ENCODE measurements at places on chromosomes 1 and 21.

DNA sequence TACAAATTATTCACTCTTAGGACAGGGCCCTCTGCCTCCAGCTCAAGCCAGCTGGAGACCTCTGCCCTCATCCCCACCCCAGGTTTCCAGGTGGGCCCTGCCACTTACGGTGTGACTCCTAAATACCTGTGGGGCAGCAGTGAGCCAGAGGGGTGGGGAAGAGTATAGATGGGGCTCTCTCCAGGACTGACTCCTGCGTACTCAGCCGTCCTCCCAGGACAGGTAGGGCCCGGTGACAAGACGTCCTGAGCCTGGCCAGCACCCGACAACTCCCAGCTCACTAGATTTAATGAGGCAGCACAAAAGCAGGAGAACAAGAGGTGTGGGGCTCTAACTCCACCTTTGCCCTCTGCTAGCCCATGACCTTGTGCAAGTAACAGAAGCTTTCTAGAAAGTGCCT, 16.8 kb downstream of the GNG12 start:
- DNase-seq = no peak

GRCh38 chr1:47452426-47452825, 14.6 kb downstream of the FOXD2 start:
- DNase-seq = no peak

DNA sequence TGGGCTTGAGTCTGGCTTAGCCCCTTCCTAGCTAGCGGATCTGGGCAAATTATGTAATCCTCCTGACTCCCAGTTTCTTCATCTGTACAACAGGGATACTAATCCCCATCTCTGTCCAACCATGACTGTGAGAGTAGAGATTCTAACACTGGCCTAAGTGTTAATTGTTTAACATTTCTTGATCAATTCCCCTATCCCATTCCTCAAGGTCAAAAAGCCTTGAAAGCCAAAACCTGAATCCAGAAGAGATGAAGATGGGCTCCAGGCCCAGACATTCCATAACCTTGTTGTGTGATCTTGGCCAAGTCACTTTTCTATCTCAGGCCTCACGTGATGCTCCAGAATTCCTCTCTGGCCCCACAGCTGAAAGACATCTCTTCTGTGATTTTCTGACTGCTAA, 18.8 kb upstream of the PHLDA3 start:
- DNase-seq = no peak

DNA sequence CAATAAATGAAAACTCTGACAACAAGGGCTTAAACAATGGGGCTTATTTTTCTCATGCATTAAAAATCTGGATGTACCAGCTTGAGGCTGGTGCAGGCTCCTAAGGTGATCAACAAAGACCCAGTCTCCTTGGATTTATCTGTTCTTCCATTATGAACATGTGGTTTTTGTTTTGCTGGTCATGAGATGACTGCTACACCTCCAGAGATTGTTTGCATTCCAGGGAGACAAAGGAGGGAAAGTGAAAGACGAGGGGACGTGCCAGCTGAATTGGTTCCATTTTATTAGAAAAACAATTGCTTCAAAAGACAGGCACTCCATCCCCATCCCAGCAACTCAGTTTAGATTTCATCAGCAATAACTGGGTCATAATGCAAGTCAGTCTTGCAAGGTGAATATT, 90.9 kb upstream of the KCNK1 start:
- no peak for DNase-seq

- no peak for DNase-seq
Measured at GRCh38 chr1:227901906-227902640, 45.7 kb downstream of the WNT9A start.

DNA sequence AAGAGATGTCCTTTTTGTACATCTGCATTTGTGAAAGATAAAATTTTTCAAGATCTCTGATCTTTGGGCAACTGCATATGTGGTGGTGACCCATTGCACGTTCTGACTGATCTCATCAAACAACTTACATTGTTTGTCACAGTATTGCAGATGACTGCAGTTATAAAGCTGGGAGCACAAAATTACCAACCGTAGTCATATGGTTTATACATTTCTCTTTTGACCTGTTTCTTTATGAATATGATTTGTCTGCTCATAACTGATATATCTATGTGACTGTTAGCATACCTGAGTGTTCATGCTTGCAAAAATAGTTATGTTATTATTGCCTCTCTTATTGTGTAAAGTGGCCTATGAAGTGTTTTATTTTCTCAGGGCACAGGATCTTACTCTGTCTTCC, 43.7 kb upstream of the HMCN1 start:
- no peak for DNase-seq

DNA sequence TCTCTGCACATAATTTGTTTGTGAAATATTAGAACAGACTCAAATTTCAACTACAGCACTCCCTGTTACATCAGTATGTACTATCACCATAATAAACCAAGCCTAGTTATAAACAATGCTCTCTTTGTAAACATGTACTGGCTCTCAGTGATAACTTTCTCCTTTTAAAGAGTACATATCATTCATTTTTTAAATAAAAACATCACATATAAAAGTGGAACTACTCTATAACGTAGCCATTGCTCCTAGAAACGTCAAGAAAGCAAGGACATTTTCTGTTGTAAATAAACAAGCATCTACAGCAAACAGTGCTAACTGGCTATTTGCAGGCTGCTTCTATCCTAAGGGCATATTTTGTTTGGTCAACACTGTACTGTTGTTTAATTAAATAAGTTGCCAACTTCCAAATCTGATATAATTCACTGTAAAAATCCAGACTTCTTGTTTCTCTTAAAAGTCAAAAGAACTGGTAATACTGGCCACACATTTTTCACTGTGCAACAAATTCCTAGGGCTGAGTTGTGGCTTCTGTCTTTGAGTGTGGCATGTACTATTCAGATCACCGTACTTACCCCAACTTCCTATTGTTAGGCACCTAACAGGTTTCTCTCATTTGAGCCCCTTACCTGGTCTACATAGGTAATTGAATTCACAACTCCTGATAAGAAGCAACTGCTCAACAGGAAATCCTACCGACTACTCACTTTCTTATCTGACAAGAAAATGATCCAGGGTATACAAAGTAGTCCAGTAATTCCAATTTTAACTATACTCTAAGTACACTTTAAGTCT, 111.9 kb downstream of the DENND1B start:
- DNase-seq = no peak

DNA sequence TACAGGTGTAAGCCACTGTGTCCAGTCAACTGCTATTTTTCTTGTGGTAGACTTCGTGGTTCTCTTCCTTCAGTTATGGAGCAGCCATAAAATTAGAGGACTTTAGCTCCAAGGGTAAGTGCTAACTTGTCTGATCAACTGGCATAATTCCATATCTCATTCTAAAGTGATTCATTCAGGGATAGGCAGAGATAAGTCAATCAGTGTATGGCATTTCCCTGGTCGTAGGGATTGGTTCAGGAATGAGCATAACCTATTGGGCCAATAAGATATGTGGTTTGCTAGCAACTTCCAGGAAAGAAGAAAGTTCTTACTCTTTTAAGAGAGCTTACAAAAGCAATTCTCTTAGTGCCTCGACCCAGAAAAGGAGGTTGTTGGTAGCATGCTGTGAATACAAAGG, 4.7 kb upstream of the ZSWIM5 start:
- DNase-seq = no peak

GRCh38 chr1:203682473-203683383, 56.1 kb downstream of the ATP2B4 start:
- DNase-seq = no peak

- no peak for DNase-seq
Measured at GRCh38 chr1:192274588-192274987, 42.2 kb upstream of the RGS21 start.

DNA sequence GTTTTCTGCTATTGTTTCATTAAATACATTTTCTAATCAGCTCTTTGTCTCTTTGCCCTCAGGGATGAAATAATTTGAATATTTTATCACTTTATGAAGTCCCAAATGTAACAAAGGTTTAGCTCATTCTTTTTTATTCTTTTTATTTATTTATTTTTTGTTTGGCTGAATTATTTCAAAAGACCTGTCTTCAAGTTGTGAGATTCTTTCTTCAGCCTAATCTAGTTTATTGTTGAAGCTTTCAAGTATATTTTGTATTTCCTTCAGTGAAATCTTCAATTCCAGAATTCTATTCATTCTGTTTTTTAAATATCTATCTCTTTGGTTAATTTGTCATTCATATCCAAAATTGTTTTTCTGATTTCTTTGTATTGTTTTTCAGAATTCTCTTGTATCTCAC, 10.8 kb downstream of the LY9 start:
- no peak for DNase-seq

DNA sequence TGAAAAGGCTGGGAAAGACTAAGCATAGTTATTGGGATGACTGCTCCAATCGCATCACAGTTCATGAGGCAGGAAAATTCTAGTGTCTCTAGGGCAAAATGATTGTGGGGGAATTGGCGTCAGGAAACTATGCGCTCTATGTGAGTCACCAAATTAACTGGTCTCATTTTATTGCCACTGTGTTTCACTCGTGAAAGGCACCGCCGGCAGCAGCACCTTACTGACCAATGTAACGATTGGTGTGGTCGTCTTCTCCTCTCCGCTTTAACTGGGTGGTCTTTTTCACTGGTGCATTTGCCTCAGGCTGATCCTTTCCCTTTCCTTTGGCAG, 83.5 kb downstream of the SPAG17 start:
- no peak for DNase-seq

DNA sequence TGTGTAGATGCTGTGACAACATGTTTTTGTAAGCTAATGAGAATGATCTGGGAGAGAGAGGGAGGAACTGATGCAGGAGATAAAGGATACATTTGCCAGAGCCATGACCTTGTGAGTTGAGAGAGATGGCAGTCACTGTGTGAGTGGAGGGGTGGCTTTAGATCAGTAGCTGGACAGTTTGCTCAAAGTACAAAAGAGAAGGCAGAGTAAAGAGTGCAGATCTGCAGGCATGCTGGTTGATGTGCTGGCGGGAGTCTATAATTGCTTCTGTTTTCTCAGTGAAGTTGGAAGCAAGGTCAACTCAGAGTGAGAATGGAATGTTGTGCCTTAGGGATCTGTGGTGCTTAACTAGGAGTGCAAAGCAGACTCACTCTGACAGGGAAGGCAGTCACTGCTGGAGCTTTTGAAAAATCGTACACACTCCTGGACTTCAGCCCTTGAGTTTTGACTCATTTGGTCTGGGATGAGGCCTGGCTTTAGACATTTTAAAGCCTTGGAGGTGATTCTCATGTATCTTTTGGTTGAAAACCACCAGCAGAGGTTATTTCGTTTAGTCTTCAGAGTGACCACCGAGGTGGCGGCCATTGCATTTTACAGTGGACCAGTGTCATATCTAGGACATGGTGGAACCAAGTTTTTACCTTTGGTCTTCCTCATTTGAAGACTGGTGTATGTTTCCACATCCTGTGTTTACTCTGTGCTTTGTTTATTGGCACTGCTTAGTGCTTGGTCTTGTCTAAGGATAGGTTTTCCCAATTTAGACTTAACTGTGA, 49.6 kb downstream of the MTR start:
- DNase-seq = no peak

- DNase-seq = no peak
Measured at GRCh38 chr1:22799971-22800370, 89.3 kb downstream of the EPHB2 start.

- no peak for DNase-seq
Measured at GRCh38 chr1:152517237-152517811, 3.0 kb downstream of the CRCT1 start.

DNA sequence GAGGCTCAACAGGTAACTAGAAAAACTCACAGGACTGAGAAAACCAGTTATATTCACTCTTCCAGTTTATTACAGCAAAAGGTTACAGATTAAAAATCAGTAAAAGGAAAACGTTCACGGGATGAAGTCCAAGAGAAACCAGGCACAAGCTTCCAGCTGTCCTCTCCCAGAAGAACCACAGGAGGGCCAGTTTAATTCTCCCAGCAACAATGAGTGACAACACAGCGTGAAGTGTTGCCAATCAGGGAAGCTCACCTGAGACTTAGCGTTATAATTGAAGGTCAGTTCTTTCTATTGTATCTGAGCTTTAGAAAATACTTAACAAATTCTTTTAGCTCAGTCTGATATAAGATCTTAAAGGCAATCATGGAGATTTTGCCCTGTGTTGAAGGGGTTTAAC, 65.2 kb upstream of the TNR start:
- no peak for DNase-seq

- no peak for DNase-seq
Measured at GRCh38 chr1:36555041-36555440, 72.3 kb upstream of the CSF3R start.

DNA sequence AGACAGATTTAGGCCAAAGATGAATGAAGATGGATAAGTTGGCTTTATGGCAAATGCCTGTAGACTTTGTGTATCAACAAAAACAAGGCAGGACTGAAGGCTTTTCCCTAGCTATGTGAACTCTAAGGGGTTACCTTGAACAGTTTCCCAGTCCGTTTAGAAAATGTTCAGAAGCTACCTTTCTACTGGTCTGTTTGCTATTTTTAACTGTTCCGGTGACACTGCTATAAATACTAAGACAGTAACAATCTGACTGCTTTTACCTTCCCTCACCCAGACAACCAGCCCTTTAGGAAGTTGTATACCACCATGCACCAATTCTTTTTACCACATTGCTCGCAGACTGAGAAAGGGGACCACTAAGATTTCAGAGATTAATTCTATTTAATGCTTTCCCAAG, 102.2 kb downstream of the PHTF1 start:
- DNase-seq = no peak

DNA sequence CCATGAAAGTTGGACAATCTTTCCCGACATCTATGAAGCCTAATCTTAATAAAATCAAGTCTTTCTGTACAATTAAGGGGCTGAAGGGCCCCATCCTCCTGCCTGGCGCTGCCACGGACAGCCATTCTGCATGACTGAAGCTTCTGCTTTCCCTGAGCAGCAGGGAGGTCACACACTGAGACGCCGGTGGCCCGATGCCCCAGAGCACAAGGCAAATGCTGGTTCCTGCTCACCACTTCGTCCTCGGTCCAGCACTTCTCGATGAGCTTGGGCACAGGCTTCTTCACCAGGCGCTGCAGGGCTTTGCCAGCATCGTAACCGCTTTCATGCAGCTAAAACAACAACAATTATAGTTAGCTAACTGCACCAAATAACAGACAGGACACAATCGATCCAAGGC, 147.8 kb downstream of the SLC45A1 start:
- no peak for DNase-seq

GRCh38 chr1:26697978-26698849, 2.4 kb downstream of the ARID1A start:
- peak; percentile 90 for DNase-seq

DNA sequence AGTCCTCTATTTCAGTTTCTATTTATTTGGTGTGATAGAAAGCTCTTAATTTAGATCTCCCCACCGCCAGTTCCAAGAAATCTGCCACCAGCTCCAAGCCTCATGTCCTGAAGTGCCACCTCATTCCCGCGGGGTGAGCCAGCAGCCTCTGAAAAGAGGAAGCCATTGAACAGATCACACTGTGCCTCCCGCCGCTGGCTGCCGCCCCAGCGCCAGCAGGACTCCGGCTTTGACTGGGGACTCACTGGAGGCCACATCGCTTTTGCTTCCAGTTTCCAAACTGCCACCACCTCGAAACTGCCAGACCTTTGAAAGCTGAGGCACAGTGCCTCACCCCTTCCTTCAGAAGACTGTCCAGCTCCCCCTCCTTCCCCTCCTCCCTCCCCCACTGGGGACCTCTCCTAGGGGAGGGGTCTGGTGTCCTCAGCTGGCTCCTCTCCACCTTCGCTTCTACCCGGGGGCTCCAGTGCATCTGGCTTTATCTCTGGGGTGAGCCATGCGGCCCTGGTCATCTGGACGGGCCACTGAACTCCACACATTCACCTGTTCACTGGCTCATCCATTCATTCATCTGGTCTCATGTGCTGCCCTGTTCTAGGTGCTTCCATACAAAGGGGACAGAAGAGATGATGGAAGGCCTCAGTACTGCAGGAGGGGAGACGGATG, 58.9 kb downstream of the VPS26C start:
- no peak for DNase-seq
